ENCODE measurements at places on chromosomes 2 and 18.

GRCh38 chr2:80326214-80326613, 21.7 kb upstream of the LRRTM1 start:
- peak; percentile 23 for DNase-seq

- no peak for DNase-seq
Observed at GRCh38 chr2:38438883-38439612, 62.0 kb upstream of the ATL2 start.

GRCh38 chr2:203061346-203061745, 46.7 kb downstream of the NBEAL1 start:
- DNase-seq = peak; percentile 76

GRCh38 chr18:27206411-27206810, 21.3 kb upstream of the CHST9 start:
- no peak for DNase-seq

GRCh38 chr18:74819433-74820059, 221.9 kb downstream of the ZNF407 start:
- no peak for DNase-seq

- DNase-seq = no peak
Observed at GRCh38 chr2:78546843-78547242, 478.7 kb upstream of the REG3G start.

DNA sequence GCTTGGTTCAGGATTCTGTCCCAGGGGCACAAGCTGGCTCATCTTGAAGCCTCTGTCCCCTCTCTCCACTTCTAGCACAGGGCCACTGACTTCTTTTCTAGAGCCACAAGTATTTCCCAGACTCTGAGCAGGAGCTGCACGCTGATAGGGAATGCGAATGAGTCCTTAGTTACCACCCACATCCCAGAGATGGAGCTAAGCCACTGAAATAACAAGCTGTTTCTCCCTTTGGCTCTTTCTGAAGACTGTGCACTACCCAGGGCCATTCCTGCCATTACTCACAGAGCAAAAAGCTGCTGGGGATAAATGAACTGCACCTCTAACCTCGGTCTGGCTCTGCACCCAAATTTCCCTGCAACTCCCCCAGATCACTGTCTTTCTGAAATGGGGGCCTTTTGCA, 70.6 kb downstream of the TSN start:
- DNase-seq = peak; percentile 7

DNA sequence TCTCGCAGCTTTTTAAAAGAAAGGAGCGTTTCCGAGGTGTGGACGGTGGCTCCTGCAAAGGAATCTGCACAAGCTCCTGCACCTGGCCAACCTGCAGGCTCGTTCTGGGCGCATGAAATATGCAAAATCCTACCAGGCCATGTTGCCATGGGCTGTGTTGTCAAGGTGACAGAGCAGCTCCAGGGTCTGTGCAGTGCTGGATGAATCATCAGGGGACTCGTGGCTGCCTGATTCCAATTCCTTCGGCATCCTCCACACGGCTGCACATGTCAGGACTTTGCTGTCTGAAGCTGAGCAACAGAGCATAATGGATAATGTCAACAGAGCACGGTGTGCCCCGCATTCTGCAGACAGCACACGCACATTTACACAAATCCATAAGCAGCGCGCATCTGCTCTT, 120.5 kb downstream of the EIPR1 start:
- DNase-seq = no peak

DNA sequence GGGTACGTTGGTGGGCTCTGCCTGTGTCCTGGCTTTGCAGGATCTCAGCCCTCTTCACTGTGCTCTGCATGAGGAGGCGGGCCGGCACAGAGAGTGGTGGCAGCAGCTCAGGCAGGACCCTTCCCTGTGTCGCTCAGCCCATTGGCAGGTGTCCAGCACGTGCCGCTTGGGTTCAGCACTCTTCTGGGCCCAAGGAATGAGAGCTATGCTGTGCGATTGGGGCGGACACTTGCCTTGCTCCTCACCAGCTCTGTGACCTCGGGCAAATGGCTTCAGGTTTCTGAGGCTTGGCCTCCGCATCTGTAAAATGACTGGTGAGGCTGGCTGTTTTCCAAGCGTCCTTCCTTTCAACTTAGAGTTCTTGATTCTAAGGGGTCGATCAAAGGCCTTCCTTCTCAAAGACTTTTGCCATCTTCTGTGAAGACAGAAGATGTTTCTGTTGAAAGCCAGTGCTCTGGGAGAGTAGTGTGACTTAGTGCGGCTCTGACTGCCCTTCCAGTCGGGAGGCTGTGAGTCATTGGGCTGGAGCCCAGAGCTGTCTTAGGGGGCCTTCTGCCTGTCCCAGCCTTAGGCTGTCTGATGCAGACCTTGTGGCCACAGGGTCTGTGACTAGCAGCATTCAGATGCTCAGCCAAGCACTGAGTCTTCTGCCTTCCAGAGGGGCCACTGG, 35.6 kb downstream of the GLI2 start:
- DNase-seq = peak; percentile 85

- no peak for DNase-seq
Observed at GRCh38 chr2:204900487-204900886, 355.2 kb downstream of the PARD3B start.

GRCh38 chr18:1133541-1133940, 228.9 kb downstream of the ADCYAP1 start:
- DNase-seq = no peak

GRCh38 chr18:42281851-42282250, 326.8 kb downstream of the PIK3C3 start:
- DNase-seq = no peak

DNA sequence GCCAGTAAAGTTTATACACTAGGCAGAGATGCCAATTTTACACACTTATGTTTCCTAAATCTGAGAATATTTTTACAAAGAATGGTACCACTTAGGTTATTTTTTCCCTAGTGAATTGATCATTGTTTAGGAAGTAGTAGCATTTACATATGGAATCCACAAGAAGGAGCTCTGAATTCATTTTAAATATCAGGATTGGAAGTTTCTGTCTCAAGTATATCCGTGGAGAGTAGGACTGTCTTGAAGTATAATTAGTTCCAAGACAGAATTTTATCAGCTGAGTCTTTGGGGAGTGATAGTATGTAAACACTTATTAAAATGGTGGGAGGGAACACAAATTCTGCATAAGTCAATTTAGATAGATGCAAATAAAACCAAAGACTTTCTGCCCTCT, 82.3 kb upstream of the FAM98A start:
- no peak for DNase-seq

- no peak for DNase-seq
Observed at GRCh38 chr2:158994920-158995676, 26.7 kb downstream of the TANC1 start.

DNA sequence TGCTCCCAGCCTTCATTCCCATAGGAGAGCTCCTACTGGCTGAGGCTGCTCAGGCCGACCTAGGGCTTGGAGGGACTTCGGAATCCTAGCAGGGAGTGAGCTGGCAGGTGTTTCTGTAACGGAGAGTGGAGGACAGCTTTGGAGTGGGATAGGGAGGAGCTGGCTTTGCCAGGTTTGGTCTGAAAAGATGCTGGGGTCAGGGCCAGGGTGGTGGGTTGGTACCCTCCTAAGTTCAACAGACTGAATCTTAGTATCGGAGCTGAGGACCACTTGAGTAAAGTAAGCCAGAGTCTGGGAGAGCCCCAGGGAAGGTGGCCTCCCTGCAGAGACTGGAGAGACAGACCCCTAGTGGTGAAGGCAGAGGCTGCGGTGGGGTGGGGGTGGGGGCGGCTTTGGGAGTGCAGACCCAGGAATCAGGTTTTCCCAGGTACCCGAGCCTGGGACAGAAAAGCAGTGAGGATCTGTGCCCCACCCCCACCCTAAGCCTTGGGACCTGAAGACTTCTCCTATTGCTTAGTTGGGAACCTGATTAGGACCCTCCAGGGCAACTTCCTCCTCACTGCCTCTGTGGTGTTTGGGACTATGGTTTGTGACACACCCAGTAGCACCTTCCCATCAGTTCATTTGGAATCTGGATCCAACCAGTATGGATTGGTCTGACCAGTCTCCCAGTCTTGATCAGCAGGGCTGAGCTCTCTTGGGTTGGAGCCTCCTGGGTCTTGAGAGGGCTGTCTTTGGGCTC, 3.0 kb downstream of the CNNM4 start:
- DNase-seq = peak; percentile 32

GRCh38 chr2:168456521-168457189, 583 bp downstream of the CERS6 start:
- DNase-seq = peak; percentile 72

GRCh38 chr2:50538147-50538546, 493.8 kb downstream of the NRXN1 start:
- DNase-seq = peak; percentile 75

GRCh38 chr2:219645631-219646527, 18.4 kb downstream of the SLC4A3 start:
- no peak for DNase-seq

GRCh38 chr2:10659898-10660568, 29.7 kb downstream of the NOL10 start:
- DNase-seq = peak; percentile 57

DNA sequence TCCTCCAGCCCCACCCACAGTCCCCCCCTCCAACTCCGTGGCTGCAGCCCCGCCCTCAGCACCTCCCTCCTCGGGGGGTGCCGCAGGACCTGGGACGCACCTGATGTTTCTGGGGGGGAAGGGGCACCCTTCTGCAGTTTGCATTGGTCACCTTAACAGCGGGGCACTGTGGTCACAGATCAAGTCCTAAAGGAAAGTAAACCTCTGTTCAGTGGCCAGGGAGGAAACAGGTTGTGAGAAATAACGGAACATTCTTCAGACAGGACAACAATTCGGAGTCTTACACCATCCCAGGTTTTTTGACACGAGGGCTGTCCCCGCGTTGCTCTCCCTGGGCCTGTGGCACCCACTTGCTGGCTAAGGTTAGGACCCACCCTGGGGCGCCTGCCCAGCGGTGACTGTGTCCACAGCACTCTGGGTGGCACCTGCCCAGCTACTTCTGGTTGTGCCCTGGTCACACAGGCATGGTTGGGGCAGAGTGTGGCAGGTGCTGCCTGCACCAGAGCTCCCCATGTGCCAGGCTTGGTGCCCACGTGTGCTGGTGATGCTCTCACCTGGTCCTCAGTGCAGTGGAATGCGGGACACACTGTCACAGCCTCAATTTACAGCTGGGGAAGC, 93.5 kb upstream of the OTOS start:
- no peak for DNase-seq

DNA sequence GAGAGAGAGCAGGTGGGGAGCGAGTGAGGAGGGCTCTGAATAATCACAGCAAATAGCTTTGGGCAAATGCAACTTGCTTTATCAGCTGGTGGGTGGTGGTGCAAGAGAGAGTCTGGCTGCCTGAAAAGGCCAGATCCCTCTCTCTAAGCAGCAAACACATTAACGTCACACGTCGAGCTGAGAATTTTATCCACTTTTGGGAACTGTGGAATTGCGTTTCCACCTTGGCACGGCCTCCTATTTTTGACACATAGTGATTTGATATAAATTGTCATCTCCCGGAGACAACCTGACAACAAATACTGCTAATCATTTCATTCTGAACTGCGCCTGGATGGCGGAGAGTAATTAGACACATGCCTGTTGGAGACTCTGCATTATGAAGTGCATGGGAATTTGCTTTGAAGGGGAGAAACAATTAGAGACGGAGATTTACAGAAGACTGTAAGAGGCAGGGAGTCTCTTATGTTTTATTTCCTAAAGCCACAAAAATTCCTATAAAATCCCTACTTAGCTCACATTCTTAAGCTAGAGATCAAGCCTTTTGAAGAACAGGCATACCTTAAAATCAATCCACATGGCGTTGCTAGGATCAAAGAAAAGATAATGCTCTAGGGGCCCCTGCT, 634.1 kb downstream of the TDRD15 start:
- DNase-seq = no peak

GRCh38 chr2:193371200-193371599, 1176.5 kb upstream of the TMEFF2 start:
- DNase-seq = no peak

DNA sequence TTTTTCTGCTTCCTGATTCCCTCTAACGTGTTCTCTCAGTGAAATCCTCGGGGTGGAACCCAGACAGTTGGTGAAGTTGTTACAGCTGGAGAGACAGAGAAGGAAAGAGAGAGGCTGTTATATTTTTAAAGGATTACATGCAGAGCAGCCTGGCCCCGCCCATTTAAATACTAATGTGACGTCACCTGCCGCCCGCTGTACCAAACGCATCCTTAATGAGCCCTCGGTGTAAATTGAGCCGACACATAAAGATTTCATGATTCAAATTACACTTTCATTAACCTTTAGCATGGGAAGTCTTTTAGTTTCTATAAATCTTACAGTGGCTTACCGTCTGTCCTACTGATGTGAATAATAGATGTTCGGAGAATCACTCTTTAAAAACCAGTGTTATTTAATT, 164.0 kb upstream of the SIX3 start:
- no peak for DNase-seq

DNA sequence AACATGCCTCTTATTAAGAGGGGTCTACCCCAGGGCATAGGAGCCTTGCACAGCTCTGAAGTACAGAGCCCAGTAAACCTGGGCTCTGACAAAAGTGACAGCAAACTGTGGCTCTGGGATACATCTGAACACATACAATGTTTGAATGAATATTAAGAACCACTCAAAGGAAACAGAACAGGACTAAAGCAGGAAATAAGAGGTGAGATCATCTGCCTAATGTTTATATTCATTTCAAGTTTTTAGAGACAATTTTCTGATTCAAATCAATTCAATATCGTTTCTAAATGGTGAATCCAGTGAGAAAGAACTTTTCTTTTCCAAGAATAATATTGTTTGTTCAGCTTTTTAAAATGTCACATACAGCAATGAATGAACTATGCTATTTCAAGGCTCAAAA, 136.7 kb upstream of the CAVIN2 start:
- DNase-seq = no peak

DNA sequence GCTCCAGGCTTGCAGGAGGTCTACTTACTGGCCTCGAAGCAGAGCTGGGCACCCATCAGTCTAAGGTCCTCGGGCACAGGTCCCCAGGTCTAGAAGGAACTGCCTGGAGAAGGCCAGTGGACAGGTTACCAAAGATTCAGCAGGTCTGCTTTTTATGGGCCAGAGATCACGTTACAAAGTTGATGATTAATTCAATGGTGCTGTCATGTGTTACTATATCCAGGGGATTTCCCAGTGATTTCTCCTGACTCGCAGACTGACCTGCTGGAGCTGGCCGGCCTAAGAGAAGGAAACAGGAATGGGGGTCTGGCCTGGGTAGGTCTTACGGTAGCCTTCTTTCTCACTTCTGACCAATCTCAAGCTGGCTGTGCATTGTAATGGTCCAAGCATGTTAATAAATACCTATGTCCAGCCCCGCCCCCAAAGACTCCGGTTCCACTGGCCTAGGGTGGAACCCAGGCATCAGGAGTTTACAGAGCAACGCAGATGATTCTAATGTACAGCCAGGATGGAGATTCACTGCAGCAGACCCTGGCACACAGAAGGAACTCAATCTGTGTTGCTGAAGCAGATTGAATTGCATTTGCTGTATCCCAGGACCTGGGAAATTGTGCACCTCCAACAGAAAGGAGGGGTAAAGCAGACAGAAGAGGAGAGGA, at the start of gene NEURL3:
Gene NEURL3, minus strand, starts transcription at position 127 of the 659 bp plus-strand sequence. Its CDS starts 71 bp downstream, at position 56.
- DNase-seq = no peak

DNA sequence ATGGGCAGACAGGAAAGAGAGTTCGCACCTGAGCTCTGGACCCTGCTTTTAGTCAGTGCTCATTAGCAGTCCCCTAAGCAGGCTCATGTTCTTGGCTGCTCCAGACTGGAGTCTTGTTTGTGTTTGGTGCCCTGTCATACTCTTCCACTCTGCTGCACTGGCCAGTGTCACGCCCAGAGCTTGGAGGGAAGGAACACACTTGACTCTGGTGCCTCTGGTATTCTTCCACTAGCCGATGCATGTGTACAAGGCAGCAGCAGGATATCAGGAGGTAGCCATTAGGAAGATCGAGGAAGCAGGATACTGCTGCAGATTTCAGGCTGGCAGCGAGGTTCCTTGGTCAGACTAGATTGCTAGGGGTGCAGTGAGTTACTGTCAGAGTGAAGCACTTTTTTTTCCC, 81.4 kb upstream of the B3GNT2 start:
- DNase-seq = no peak

All from muscle of back (tissue), 13 donors.